ENCODE measurements at places on chromosomes 2 and 18.

GRCh38 chr2:190380962-190381412, 27.2 kb upstream of the MFSD6 start:
- no peak for DNase-seq

GRCh38 chr2:68231061-68231372, 21.3 kb downstream of the PPP3R1 start:
- DNase-seq = no peak

DNA sequence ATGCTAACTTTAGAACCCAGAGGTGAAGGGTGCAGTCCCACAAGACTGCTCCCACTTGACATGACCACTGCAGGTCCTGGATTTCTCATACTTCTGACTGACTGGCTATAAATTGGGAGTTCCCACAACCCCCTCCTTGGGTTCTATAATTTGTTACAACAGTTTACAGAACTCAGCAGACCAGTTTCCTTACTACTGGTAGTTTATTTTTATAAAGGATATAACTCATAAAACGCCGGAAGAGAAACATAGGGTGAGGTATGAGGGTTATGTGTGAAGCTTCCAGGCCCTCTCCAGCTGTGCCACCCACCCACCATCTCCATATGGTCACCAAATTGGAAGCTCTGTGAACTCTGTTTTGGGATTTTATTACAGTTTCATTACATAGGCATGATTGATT, 839.6 kb downstream of the TSN start:
- DNase-seq = no peak

DNA sequence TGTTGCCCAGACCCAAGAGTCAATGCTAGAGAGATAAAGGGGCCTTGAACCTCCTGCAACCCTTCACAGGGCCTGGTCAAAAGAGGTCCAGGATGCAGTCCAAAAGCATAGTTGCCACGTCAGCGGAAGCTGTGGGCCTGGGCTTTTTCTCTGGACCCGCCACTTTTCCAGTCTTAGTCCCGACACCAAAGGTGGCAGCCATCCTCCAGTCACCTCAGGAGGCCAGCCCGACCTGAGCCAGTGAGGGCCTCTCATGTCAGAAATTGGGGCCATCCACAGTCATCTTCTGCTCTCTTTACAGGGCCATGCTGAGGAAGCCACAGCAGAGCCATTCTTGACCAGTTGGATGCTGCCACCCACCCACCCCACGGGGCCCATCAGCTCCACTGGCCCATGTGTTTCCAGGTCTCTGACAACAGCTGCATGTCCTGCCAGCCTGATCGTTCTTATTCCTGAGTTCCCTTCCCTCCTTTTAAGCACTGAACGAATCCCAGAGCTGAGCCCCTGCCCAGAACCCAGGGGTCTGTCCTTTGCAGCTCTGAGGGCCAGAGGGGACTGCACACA, 34.1 kb upstream of the KLHL29 start:
- DNase-seq = no peak

DNA sequence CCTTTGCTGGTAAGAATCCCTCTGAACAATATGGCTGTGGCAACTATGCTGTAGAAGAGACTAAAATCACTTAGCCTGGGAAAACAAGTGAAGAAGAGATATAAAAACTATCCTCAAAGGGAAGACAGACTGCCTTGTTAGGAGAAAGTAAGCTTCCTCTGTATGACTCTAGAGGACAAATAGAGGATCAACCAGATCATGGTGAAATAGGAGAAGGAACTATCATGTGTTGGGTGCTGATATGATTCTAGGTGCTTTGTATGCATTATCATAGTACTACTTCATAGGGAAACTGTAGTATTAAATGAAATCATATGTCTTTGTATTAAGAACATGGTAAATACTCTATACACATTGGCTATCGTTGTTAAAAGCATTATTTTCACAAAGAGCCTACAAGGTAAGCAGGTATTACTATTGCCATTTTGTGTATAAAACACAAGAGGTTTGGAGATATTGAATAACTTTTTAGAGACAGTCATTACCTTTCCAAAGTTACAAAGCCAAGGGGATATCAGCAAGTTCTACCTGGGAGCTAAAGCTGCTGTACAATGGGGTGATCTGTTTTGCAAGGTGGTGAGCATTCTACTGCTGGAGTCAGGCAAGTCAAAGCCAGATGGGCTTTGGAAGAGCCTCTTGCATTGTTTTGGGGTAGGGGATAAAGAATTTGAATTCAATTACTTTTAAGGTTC, 402.6 kb downstream of the ALK start:
- no peak for DNase-seq

DNA sequence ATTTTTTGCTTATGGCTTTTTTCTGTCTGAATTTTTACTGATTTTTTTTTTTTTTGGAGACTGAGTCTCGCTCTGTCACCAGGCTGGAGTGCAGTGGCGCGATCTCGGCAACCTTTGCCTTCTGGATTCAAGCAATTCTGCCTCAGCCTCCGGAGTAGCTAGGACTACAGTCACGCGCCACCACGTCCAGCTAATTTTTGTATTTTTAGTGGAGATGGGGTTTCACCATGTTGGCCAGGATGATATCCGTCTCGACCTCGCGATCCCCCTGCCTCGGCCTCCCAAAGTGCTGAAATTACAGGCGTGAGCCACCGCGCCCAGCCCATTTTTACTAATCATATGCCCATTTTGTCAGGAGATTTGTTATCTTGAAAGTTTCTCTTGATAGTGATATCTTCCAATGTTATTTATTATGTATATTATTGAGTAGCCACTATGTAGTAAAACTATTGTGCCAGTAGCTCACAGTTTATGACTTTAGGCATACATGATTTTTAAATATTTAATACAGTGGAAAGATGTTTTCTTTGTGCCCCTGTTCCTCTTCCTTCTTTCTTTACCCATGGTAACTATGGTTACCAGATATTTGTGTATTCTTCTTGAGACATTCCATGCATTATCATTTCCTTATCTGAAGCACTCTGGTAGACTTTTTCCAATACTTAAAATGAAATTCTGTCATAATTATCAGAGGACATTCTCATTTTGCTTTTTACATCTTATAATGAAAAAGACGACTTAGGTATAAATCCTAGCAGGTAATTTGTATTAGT, 2.1 kb downstream of the HAT1 start:
- DNase-seq = no peak

- no peak for DNase-seq
Measured at GRCh38 chr2:158178646-158179045, 77.0 kb downstream of the UPP2 start.

DNA sequence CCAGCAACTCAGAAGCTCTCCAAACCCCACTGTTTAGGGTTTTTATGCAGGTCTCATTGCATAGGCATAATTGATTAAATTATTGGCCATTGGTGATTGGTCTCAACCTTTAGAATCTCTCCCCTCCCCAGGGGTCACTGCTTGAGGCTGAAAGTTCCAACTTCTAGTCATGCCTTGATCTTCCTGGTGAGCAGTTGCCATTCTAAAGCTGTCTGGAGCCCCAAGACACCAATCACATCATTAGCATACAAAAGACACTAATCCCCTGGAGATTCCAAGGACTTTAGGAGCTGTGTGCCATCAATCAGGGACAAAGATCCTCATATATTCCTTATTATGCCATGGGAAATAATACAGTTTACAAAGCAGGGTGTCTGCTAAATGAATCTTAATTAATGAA, 863.4 kb upstream of the KLHL29 start:
- no peak for DNase-seq

GRCh38 chr2:181774685-181775084, 94.4 kb upstream of the NEUROD1 start:
- DNase-seq = no peak

GRCh38 chr2:191910518-191910917, 63.6 kb upstream of the CAVIN2 start:
- DNase-seq = no peak

DNA sequence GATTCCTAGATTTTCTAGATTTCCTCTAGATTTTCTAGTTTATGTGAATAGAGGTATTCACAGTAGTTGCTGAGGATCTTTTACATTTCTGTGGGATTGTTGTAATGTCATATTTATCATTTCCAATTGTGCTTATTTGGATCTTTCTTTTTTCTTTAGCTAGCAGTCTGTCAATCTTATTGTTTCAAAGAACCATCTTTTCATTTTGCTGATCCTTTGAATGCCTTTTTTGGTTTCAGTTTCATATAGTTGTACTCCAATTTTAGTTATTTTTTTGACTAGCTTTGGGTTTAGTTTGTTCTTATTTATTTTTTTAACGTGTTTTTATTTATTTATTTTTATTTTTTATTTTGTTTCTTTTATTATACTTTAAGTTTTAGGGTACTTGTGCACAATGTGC, 24.5 kb downstream of the CLIP4 start:
- no peak for DNase-seq

DNA sequence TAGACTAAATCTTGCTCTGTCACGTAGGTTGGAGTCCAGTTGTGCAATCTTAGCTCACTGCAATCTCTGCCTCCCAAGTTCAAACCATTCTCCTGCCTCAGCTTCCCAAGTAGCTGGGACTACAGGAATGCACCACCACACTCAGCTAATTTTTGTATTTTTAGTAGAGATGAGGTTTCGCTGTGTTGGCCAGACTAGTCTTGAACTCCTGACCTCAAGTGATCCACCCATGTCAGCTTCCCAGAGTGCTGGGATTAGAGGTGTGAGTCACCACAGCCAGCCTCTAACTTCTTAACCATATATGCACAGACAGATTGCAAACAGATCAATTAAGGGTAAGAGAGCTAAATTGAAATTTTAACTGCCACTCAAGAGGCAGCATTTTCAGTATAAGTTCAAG, 22.1 kb upstream of the CNGA3 start:
- DNase-seq = no peak

- DNase-seq = no peak
Measured at GRCh38 chr2:241815477-241816430, 6.8 kb downstream of the NEU4 start.

DNA sequence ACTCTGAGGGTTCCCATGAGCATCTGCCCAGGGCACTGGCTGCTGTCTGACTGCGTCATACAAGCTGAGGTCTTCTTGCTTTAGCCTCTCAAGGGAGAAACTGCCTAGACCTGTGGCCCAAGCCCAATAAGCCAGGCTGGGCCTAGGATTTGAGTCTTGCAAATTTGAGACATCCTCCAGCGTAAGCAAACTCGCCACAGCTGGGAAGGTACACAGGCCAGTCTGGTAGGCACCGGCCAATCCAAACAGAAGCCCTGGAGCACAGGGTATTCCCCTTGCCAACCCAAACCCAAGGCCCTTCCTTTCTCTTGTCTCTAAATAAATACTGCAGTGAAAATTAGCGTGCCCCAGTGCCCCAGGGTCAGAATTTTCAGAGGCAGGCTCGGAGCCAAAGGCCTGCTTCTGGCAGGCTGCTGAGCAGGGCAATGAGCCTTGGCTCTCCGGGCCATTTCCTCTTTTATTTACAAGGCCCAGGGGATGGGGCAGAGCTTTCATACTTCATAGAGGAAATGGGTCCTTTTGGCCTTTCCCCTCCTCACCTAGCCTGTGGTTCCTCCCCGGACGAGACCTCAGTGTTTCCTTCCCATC, 33.3 kb downstream of the POLR1A start:
- no peak for DNase-seq

- no peak for DNase-seq
Measured at GRCh38 chr18:7458884-7459283, 108.2 kb upstream of the PTPRM start.

DNA sequence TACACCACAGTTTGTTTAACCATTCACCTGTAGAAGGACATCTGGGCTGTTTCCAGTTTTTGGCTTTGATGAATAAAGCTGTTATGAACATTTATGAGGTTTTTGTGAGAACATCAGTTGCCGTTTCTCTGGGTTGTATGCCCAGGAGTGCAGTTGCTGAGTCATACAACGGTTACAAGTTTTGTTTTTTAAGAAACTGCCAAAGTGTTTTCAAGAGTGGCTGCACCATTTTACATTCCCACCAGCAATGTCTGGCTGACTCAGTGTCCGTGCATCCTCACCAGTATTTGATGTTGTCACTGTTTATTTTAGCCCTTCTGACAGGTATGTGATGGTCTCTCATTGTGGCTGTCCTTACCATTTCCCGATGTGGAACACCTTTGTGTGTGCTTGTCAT, 48.0 kb upstream of the GPR17 start:
- no peak for DNase-seq

GRCh38 chr2:173238385-173238784, 116.3 kb upstream of the CDCA7 start:
- no peak for DNase-seq

DNA sequence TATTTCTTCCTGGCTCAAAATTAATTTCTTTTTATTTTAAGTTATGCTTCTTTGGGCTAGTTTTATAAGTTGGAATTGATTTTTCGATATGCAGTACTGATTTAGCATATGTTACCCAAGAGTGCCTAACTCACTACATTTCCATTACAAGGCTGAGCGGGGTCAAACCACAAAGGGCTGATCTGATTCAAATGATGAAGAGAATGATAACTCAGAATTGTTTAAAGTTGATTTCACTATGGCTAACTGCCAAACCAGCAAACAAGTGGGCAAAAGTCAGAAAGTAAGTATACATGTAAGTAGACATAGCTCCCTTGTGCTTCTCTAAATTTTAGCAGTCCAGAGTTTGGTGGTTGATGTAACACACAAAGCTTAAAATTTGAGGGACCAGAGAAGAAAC, 35.6 kb downstream of the RAD51AP2 start:
- no peak for DNase-seq

- no peak for DNase-seq
Measured at GRCh38 chr2:3503483-3503882, 15.8 kb downstream of the ADI1 start.

DNA sequence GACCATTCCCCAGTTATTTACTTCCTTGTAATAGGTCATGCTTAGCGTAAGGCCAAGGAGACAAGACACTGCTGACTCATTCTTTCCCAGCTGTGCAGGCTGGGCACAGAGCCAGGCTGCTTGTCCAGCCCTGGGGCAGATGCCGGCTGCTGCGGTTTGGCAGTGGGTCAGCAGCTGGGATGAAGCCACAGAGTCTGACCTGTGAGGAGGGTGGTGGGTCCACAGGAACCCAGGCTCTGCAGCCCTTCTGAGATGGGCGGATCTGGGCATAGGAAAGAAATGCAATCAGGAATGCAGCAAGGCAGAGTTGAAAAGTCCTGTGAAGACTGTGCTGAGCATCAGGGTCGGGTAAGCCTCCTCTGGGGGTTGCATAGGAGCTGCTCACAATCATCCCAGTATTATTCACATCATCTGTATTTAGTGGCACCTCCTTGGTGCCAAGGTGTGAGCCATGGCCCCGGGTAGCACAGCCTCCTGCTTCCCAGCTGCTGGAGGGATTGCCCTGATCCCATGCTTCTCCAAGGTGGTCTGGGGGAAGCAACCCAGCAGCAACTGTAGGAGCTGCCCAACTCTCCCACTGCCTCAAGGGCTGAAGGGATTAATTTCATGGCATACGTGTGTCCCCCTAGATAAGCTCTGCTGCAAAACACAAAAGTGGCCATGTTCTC, 139.0 kb downstream of the DDX1 start:
- no peak for DNase-seq

- no peak for DNase-seq
Measured at GRCh38 chr2:2181493-2181892, 149.6 kb downstream of the MYT1L start.
